ENCODE measurements at places on chromosomes 1 and 21.

- DNase-seq, result no peak
Observed at GRCh38 chr1:38481871-38482826, 377.4 kb downstream of the RRAGC start.

- DNase-seq, result no peak
Observed at GRCh38 chr1:28656335-28656734, 7.9 kb downstream of the RNU11 start.

DNA sequence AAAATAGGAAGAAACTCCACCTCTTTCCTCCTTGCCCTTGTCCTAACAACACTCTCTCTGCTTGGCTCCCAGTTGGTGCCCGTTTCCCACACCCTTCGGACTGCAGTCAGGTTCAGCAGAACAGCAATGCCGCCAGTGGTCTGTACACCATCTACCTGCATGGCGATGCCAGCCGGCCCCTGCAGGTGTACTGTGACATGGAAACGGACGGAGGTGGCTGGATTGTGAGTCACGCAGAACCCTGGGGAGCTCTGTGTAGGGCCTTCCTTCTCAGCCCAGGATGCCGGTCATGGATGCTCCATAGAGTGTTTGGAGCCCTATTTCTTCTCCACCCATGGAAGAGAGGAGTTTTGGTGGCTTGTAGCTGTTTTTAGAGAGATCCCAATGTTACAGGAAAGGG is 60.9 kb downstream of the TNN start:
- no peak for DNase-seq

DNA sequence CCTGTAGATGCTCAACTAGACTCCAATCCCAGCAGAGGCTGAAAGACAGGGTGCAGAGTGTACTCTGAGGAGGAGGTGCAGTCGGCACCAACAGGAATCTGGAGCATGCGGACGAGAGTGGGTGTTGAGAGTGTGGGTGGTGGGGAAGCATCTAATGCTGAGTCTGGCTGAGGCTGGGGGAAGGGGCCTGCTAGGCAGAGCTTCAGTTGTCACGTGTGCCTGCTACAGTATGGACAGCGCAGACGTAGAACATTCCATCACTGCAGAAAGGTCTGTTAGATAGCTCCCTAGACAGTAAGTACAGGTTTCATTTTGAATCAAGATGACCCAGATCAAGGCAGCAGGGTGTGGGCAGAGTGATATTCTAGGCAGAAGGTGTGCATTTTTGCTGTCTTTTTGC is 23.1 kb downstream of the SNAP47 start:
- DNase-seq, result peak; percentile 16

All from choroid plexus epithelial cell (primary cell).